ENCODE measurements at places on chromosomes 5 and 9.

- DNase-seq: peak; percentile 56
Measured at GRCh38 chr5:96809921-96810320, 2.2 kb upstream of the ERAP1 start.

DNA sequence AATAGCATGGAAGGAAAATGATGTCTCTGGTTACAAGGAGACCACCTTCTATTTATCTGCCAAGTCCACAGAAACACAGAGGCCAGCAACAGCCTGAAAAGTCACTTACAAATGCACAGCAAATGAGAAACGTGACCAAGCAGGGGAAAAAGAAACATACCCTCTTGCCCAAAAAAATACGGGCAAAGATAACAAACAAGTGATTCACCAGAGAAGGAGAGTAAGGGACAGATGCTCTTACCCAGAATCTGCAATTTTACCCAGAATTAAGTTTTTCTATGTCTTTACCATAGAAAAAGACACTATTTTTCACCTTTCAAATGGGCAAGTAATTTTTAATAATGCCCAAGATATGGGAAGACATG is 28.1 kb downstream of the CAMSAP1 start:
- DNase-seq: no peak

GRCh38 chr5:123814801-123815470 is 303.0 kb downstream of the CSNK1G3 start:
- DNase-seq: no peak

DNA sequence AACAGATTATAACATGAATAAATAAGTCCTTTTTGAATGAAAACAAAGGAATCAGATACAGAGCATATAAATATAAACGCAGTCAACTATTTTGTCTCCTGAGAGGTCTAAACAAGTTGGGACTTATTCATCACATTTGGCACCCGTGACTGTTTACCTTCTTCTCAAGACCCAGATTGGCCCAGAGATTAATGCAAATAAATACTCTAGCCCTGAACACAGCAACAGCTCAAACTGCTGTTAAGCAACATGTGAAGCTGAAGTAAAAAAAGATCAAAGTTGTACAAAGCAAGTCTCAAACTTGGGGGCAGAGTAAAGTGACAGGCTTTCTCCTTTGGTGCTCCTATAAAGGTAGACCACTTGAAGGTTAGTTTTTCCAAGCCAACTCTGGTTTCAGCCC is 95.0 kb upstream of the NR5A1 start:
- no peak for DNase-seq

DNA sequence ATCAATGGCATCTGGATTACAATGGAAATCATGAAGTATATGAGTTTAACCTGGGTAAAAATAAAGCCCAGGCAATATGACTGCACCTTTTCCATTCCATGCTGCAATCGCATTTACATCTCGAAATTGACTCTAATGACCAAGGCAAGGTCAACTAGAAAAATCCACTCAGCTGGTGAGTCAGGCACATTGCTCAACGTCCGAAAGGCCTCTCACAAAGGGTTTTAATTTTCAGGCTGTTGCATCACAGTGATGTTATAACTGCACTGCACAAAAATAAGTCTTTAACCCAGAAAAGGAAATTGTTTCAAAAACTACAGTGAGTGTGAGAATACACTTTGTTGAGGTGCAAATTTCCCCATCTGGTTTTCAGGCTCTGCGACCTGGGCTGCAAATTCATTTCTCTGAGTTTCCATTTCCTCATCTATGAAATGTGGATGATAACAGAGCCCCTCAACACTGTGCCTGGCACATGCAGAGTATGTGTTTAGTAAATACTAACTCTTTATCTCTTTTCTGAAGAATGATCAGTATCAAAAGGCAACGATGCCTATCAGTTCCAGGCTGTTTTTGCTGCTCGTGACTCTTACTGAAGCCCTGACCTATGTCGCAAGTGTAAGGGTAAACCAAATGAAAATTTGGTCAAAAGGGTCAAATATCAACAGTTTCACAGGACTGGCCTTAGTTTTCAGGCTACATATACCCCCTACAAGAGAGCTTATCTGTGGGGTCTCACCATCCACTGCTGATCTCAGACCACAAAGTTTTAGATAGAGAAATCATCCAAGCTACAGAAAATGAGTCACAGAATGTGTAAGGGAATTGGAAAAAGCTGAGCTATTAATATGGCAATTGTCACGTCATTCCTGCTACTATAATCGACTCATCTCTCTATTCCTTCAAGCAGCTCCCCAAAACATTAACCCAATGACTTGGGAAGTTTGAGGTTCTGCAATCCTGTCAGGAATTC is 4.1 kb downstream of the NFIL3 start:
- DNase-seq: peak; percentile 74

DNA sequence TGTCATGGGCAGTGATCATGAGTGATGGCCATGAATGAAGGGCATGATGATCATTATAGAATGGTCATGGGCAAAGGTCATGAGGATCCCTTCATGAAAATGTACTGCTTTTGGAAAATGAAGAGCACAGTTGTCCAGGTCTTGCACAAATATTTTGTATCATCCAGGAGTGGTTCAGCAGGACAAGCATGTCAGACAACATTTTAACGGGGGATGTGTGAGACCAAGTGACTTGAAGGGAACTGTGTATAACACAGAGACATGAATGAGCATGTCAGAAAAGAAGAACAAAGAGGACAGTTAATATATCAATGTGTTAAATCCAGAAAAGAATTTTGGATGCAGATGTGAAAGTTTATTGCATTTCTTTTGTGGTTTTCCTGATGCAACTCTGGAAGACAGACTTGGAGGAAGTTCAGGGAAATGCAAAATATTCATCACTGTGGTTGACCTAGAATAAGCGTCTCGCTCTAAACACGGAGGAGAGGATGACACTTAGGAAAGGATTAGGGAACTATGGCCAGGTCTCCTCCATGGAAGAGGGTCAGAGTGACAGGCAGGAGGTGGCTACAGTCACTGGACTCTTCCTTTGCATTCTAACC is 116.1 kb upstream of the IRX4 start:
- DNase-seq: no peak

DNA sequence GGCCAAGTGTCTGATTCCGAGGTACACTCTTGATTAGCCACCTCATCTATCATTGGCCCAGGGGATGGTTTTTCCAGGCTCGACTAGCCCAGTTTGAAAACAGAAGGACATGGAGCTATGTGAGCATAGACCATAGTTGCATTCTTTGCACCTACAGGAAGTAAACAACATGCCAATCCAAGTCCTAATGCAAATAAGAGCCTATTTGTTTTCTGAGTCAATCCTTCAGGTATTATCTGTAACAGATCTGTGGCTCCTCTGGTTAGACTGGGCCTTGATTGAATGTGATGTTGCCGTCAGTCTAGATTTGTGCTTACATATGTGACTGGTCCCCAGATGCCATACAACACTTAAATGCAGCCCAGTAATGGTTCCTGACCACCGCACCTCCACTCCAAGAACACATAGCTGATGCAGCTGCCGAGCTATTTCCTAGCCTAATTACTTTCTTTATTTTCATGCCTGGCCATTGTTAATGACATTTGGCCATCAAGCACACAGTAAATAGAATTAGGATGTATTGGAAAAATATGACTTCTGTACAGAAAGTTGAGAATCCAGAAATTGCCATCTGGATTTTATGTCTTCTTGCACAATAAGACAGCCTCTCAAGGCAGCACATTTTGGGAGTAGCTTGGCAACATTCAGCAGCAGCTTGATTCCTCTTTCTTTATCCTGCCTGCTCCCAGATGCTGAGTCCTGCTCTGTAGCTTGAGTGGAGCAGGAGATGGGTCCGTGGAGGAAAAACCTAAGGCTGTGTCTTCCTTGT is 29.5 kb upstream of the ARHGAP26 start:
- no peak for DNase-seq

DNA sequence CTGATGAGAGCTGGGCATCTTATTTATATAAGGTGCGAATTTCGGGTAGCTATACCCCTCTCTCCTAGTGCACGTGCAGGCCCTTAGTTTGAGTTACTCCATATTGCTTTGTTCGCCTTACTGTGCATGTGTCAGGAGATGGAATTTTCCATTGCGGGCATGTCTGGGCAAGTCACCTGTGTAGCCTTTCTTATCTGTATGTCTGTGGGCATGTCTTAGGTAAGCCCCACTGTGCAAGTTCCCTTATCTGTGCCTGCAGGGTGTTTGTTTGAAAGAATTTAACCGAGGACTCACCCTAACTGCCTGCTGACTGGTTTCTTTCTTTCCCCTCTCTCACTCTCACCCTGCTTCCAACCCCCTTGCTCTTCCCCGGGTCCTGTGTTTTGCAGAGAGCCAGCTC is 140.7 kb upstream of the RANBP3L start:
- no peak for DNase-seq

DNA sequence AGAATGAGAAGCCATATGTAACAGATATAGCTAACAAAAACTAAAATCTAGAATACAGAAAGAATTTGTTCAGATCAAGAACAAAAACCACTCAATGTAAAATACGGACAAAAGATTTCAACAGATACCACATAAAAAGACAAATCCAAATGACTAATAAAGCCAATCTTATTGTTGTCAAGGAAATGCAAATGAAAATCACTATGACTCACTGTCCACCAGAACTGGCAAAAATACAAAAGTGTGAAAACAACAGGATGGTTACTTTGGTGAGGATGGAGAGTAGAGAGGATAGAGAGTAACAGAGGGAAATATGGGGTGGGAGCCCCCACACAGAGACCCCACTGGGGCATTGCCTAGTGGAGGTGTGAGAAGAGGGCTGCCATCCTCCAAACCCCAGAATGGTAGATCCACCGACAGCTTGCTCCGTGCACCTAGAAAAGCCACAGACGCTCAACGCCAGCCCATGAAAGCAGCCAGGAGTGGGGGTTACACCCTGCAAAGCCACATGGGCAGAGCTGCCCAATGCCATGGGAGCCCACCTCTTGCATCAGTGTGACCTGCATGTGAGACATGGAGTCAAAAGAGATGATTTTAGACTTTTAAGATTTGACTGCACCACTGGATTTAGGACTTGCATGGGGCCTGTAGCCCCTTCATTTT is 15.2 kb upstream of the RHOBTB3 start:
- DNase-seq: peak; percentile 15

DNA sequence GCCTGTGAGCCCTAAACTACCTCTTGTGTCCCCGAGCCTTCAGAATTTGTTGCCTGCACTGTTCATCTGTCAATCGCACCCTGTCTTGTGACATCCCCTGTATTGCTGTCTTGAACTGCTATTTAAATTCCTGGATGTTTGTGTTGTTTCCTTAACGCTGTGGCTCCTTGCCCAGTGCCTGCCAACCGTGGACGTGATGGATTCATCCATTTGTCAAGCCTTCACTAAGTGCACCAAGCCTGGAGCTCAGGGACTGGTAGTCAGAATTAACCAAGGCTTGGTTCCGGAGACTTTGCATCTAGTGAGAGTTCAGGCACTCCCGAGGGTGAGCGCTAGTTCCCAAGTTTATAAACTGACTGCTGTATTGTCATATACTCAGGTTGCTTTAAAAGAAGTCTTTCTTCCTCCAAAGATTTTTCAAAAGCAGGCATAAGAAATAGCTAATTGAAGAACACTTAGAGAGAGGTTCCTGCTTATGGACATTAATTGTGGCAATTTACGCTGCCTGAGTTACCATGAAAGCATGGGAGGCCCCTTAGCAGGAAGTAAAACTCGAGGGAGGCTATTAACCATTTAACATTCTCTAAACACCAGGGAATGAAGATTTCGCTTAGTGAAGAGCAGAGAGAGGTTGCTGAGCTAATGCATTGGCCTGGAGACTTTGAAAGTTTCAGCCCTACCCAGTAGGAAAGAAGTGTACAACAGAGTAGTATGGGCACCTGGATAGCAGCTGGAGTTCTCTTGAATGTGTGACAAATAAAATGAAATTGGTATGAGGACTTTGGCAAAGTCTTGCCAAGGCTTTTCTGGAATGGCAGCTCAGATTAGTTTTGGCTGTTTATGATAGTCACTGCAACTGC is 29.0 kb downstream of the RGS3 start:
- no peak for DNase-seq

Measured in activated CD4-positive, alpha-beta memory T cell treated with anti-CD3 and anti-CD28 coated beads for 36 hours (primary cell).